ENCODE measurements at places on chromosomes 6 and 20.

DNA sequence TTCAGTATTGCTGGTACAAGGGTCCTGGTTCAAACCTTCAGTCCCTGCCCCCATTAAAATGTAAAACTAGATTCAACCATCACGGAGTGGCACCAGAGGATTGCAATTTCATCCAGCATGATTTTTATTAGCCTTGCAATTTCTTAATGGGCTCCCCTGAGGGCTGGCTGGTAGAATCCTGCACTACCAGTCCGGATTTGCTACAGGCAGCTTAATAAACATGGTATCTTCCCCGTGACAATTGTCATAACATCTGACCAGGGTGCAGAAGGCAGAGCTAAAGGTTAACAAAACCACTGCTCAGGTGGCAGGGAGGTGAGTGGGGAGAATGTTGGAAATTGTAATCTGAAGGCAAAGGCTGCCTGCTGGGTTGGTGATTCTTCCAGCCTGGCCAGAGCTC is 94.5 kb downstream of the PKHD1 start:
- DNase-seq: no peak

GRCh38 chr6:129643968-129644367 is 66.0 kb downstream of the ARHGAP18 start:
- DNase-seq: no peak

DNA sequence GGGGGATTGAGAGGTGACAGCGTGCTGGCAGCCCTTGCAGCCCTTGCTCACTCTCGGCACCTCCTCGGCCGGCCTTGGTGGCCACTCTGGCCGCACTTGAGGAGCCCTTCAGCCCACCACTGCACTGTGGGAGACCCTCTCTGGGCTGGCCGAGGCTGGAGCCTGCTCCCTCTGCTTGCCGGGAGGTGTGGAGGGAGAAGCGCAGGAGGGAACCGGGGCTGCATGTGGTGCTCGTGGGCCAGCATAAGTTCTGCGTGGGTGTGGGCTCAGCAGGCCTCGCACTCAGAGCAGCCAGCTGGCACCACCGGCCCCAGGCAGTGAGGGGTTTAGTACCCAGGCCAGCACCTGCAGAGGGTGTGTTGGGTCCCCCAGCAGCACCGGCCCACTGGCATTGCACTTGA is 912.2 kb upstream of the ADGRB3 start:
- DNase-seq: no peak

DNA sequence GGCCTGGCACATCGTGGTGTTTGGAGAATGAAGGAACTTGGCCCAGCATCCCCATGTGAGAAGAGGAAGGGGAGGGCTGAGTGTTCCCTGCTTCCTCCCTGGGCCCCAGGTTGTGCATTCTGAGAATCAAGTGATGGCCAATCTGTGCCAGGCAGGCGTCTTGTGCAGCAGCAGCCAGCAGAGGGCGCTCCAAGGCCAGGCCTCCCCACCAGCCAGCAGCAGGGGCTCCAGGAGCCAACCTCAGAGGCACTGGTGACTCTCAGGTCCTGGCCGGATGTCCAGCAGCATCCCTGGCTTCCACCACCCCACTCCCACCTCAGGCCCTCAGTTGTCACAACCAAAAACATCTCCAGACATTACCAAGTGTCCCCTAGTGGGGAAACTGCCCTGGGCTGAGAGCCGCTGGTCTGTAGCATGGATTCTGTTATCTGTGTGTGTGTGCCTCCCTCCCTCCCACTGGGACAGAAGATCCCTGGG is 192.0 kb downstream of the PREX1 start:
- DNase-seq: peak; percentile 78

DNA sequence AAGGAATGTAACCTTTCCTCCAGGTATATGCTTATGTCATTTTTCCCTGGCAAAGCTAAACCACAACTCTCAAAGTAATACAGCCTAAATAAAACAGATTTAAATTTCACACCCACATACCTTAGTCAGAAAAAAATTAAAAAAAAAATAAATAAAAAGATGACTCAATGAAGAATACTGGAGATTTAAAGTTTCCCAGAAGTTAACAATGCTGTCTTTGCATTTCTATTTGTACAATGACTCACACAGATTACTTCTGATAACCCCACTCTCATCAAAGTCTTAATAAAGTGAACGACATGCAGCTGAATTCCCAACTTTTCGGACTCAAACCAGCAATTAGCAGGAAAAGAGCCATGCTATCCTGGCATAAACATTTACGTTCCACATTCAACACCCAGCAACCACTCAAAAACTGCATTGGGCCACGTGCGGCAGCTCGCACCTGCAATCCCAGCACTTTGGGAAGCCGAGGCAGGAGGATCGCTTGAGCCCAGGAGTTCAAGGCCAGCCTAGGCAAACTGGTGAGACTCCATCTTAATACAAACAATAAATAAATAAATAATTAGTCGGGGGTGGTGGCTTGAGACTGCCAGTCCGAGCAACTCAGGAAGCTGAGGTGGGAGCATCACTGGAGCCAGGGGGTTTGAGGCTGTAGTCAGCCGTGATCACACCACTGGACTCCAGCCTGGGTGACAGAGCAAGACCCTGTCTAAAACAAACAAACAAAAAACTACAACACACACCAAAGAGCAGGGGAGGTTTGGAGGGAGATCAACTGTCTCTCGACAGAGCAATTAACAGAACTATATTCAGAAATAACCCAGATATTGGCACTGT is 130.5 kb downstream of the WDR27 start:
- DNase-seq: no peak

GRCh38 chr6:6452002-6452401 is 131.5 kb upstream of the F13A1 start:
- DNase-seq: no peak

GRCh38 chr20:6693178-6693807 is 74.2 kb upstream of the BMP2 start:
- no peak for DNase-seq

Measured in hematopoietic multipotent progenitor cell treated with erythropoietin and hydrocortisone succinate and interleukin-3 and kit ligand, for 6 days (in vitro differentiated cells).